ENCODE measurements at places on chromosomes 13 and 19.

GRCh38 chr19:33488826-33489225 lies 32.8 kb downstream of the PEPD start:
- no peak for DNase-seq

- DNase-seq, result no peak
Measured at GRCh38 chr19:32450217-32450616, 44.6 kb downstream of the DPY19L3 start.

- DNase-seq, result no peak
Measured at GRCh38 chr19:8663920-8664670, 33.7 kb downstream of the NFILZ start.

DNA sequence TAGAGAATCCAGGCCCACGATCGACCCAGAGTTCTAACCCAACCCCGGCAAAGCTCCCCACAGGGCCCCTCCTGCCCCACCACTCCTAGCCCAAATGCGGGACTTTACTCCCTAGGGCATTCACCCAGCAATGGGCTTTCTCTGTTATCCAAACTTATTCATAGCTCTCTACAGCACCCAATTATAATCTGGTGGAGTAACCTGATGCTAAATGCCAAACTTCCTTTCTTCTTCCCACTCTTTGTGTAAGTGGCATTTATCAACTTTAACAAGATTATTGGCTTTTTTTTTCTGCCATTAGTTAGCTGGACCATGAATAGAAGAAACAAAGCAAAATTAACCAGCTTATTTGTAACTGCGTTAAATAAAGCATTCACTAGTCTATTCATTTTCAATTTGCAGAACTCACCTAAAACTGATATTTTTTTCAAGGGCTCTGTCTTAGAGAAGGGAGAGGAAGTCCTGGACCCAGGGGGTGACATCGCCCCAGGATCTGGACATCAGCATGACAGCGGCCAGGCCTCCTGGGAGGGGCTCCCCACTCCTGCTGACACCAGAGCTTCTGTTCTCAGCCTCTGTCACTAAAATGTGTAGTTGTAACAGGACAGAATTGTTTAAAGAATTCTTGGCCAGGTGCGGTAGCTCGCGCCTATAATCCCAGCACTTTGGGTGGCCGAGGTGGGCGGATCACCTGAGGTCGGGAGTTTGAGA lies 1.5 kb downstream of the FAM124A start:
- DNase-seq, result no peak

GRCh38 chr13:19567820-19568534 lies 6.6 kb upstream of the TPTE2 start:
- DNase-seq, result no peak

DNA sequence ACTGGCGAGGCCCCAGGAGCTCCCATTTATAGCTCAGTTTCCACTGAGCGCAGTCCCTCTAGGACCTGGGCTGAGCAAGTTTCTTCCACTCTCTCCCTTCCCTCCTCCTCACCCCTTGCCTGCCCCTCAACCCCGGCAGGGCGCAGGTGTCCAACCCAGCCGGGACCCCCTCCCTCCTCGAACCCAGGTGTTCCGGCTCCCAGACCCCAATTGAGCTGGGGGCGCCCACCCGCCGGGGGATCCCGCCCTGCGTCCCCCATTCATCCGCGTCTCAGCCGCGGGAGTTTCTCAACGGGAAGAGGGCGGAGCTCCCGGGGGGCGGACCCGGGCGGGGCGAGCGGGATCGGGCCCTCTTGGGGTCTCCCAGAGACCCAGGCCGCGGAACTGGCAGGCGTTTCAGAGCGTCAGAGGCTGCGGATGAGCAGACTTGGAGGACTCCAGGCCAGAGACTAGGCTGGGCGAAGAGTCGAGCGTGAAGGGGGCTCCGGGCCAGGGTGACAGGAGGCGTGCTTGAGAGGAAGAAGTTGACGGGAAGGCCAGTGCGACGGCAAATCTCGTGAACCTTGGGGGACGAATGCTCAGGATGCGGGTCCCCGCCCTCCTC lies at the start of gene KIRREL2:
TSS of gene KIRREL2 (plus strand) at position 366 of the 604 bp plus-strand sequence. CDS start at position 575, 209 bp downstream.
- DNase-seq, result no peak
